Suppressor macrophage treated with lipopolysaccharide for 1 hour (primary cell): ENCODE measurements at places on chromosomes 7 and 10.

DNA sequence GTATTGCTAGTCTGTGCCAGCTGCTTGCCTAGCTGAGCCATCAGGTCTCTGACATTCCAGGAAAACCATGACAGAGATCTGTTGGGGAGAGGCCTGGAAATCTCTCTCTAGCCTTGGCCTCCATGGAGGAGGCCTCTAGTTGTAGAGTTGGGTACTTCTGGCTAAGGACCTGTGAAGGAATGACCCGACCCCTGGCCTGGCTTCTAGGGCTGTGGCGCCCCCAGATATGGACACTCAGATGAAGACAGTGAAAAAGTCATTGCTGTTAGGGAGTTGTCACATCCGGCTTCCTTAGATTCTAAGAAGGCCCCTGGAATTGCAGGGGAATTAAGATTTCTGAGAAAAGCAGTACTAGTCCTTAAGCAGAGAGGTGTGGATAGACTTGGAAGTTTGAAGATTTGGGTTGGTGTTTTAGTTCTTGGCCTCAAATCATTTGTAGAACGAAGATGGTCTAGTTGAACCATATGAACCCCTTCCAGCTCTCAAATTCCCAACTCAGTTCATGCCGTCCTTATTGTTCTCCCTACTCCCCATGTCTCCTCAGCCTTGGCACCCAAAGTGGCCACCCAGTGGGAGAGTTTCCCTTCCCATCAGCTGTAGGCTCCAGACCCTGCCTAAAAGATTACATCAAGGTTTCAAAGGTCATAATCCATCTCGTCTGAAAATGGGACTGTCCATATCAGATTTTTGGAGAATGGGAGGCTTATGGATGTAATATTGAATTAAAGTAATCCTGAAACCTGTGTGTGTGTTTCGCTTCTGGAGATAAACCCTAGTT lies 7.0 kb downstream of the HHEX start:
- DNase-seq, result no peak

DNA sequence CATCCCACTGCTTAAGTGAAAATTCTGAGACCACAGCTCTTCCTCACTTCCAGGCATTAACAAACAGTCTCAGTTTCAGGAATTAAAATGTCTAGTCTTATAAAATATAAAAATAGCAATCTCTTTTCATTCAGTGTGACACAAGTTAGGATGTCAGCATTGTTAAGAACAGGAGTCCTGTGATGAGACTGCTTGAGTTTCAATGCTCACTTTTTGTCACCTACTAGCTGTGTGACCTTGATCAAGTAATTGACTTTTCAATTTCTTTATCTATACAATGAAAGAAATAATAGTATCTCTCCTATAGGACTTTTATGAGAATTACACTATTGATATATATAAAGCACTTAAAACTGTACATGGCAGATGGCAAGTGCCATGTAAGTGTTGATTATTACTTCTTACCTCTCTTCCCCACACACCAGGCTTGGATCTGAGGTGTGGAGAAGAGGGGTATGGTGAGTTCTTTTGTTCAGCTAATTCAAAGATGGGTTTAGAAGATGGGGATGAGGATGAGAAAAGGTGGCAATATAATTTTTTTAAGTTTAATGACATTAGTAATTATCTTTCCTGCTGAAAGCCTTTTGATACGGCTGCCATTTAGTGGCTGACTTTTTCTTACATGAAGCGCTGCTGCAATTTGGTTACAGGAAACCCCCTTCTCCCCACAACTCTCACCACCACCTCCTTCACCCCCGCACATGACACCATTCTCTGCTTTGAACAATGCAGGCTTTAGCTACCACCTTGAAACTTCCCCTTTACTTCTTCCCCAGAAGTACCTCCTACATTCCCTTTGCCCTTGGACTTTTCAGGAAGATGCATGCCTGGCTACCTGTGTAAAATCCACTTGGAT lies 20.8 kb upstream of the HYAL4 start:
- DNase-seq, result peak; percentile 25

DNA sequence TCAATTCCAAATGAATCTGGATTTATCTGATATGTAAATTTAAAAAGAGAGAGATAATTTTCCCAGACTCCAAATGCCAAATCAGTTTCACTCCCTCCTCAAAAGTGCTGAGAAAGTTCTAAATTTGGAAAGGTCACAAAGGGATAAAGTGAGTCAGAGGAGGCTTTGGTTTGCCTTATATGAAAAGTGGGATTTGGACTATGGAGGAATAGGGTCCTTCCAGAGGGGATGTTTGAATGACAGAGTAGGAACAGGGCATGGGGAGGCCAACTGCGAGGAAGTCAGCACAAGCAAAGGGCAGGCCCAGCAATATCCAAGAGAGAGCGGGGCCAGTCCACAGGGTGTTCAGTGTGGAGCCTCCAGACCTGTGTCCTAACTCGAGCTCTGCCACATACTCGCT lies 9.8 kb upstream of the FAS start:
- DNase-seq, result no peak

GRCh38 chr7:119197877-119198527 lies 973.5 kb downstream of the ANKRD7 start:
- DNase-seq, result peak; percentile 64

DNA sequence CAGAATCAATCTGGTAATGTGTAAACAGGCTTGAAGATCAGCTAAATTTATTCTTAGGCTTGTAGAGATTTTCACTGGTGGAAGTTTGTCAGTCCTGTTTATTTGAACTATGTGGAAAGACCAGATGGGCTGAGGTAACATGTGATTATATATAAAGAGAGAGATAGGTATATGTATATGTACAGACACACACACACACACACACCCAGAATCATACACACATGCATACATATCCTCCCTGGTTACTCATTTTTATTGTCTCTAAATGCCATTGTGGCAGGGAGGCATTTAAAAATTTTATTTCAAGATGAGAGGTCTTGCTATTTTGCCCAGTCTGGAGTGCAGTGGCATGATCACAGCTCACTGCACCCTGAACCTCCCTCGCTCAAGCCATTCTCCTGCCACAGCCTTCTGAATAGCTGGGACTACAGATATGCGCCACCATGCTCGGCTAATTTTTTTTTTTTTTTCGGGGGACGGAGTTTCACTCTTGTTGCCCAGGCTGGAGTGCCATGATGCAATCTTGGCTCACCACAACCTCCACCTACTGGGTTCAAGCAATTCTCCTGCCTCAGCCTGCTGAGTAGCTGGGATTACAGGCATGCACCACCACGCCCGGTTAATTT lies 78.1 kb upstream of the CYTH3 start:
- DNase-seq, result peak; percentile 69

DNA sequence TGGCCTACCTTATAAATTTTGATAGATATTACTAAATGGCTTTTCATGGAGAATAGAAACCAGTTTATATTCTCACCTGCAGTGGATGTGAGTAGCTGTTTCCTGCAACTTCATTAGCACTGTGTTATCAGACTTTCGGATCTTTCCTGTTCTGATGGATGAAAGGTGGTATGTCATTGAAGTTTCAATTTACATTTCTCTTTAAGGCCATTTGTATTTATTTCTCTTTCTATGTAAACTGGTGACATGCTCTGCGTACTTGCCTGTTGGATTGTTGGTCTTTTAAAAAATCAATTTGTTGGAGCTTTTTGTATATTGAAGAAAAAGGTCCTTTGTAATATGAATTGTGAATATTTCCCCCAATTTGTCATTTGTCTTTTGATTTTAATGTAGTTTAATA lies 95.8 kb upstream of the STRIP2 start:
- DNase-seq, result no peak

DNA sequence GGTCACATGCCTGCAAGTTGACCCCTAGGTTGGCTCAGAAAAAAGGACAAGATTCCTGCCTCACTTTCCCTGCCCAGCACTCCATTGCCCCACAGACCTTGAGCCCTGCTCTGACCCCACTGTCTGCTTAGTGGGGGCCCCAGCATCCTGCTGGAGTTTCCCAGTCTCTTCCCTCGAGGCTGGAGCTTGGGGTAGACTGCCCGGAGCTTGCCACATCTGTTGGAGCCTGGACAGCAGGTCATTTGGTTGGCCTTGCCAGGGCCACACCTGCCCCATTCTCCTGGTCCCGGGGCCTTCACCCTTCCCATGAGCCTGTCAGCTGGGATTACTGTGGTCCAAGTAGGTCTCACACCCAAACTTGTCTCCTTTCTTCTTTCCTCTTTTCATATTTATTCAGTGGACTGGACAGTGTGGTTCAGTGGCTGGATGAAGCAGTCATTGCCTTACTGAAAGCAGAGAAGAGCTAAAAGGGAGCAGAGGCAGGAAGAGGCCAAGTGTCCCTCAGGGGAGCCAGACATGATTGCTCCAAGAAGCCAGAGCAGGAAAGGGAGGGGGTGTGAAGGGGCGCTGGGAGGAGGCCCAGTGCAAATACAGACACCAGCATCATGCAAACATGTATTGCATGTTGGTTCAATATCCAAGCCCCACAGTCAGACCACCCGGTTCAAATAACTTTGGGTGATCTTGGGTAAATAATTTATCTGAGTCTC lies 56.2 kb upstream of the CACUL1 start:
- DNase-seq, result no peak

GRCh38 chr7:40331915-40332314 lies 197.1 kb downstream of the SUGCT start:
- DNase-seq, result no peak

DNA sequence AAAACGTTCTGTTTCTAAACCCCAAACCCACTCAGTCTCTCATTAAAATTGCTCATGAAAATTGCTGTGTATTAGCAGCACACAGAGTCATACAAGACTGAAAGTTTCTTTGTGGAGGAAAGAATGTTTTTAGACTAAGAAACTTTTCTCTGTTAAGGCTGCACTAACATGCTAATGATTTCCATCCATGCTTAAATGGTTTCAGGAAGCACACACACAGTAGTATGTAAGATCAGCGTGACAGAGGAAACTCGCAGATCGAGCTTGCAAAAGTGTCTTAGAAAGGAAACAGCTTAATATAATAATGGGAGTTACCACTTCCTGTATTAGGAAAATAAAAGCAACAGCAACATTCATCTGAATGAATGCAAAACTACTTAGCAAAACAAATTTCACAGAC lies 112.7 kb downstream of the ICA1 start:
- DNase-seq, result peak; percentile 80

GRCh38 chr7:98470485-98471240 lies 69.8 kb upstream of the BAIAP2L1 start:
- DNase-seq, result peak; percentile 35

GRCh38 chr7:131302876-131303707 lies 24.6 kb upstream of the MKLN1 start:
- no peak for DNase-seq

DNA sequence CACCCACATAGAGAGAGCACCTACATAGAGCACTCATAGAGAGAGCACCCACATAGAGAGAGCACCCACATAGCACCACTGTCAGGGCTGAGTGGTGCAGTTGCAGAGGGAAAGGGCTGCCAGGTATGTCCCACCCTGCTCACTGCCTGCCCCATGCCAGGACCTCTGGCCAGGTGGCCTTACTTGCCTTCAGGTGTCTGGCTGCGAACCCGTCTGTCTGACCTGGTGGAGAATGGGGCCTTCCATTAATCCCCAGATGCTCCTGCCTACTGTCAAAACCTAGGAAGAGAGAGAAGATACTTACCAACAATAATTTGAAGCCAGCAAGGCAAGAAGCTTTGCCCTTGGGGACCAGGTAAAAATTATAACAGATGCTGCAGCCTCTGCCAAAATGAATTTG lies 51.1 kb downstream of the INSIG1 start:
- no peak for DNase-seq

DNA sequence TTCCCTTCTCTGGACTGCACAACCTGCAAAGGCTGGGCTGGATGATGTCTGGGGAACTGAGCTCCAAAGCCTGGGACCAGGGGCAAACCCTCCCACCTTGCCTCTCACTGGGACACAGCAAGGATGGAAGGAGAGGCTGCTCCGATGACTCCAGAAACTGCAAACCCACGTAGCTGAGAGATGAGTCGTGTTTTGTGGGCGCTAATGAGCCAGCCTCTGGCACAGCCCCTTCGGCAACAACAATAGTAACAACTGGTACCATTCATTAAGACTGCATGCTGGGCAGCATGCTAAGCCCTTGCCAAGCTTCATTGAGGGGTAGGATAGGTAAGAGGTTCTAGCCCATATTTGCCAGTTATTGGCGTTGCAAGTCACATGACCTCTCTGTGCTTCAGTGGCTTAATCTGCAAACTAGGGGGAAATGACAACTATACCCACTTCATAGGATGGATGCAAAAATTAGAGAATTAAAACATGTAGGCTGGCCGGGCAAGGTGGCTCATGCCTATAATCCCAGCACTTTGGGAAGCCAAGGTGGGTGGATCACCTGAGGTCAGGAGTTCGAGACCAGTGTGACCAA lies 145.9 kb downstream of the SH3PXD2A start:
- DNase-seq, result no peak

- no peak for DNase-seq
These were observed 15.9 kb downstream of the GUSB start for GRCh38 chr7:65966146-65966545.

GRCh38 chr10:100364735-100365391 lies 17.8 kb downstream of the SCD start:
- DNase-seq, result peak; percentile 51

DNA sequence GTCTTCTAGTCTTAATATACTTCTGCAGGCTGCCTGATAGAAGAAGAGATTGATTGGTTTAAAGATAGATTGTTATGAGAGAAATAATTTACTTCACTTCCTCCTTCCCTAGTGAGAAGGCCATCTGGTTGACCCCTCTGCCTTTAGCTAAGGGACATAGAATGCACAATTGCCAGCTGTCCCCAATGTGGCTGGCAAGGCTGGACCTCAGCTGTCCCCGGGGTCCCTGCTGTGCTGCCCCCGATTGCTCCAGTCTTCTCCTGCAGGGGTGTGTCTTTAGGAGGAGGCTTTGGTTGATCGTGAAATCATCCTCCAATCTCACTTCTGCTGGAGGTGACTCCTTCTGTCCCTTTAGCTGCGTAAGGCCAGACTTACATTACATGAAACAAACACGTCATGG lies 388.5 kb downstream of the DPP6 start:
- no peak for DNase-seq

- DNase-seq, result no peak
These were observed 401.2 kb upstream of the NRG3 start for GRCh38 chr10:81473755-81474154.

- no peak for DNase-seq
These were observed 366.6 kb upstream of the PFKP start for GRCh38 chr10:2700626-2701305.

DNA sequence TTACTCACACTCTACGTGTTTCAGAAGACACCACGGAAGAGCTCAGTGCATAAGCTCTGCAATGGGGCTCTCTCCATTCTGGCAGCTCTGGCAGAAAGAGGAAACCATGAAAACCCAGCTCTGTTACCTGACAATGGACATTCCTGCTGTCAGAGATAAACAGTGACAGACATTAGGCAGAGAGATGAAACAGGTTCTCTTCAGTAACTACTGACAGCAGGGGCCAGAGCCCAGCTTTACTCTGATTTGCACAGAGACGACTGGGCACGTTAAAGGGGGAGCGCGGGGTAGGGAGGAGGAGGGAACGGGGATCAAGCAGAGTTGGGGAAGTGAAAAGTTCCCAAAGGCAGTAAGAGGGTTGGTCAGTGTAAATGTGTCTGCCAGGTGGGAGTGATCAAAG lies 206.1 kb downstream of the RAMP3 start:
- no peak for DNase-seq

DNA sequence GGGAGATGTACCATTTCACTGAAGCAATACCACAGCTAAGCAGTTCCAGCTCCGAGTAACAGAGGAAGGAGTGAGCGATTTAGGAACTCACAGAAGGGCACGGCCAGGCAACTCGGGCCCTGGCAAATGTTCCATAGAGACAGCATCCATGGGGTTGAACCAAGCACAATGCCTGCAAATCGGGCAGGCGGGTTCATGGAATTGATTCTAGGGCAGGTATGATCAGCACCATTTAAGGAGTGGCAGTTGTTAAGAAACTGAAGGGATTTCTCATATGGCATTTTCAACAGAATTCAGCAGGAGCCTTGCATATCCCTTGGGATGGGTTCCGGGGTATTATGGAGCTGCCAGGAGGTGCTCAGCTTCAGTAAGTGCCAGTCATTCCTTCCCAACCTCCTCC lies 66.4 kb downstream of the IKZF1 start:
- no peak for DNase-seq
